Globus pallidus (tissue), 1 donor: ENCODE measurements at places on chromosomes 13 and 19.

- peak; percentile 18 for DNase-seq
Observed at GRCh38 chr13:80945328-80945727, 604.4 kb upstream of the SPRY2 start.

- no peak for DNase-seq
Observed at GRCh38 chr13:33125821-33126570, 109.8 kb downstream of the KL start.

DNA sequence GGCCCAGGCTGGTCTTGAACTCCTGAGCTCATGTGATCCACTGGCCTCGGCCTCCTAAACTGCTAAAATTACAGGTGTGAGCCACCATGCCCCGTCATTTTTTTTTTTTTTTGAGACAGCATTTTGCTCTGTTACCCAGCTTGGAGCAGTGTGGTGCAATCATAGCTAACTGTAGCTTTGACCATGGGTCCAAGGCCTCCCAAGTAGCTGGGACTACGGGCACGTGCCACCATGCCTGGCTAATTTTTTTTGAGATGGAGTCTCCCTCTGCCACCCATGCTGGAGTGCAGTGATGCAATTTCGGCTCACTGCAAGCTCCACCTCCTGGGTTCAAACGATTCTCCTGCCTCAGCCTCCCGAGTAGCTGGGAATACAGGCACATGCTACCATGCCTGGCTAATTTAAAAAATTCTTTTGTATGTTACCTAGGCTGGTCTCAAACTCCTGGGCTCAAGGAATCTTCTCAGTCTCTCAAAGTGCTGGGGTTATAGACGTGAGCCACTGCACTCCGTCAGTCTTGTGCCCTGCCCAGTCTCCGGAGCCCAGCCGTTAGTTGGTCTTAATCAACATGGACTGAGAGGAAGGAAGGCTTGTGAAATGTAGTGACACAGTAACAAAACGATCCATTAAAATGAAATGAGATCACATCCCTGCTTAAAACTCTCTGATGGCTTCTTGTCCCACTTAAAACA is 1.4 kb upstream of the LRG1 start:
- no peak for DNase-seq

- DNase-seq: no peak
Observed at GRCh38 chr13:44680746-44681355, 104.7 kb upstream of the TSC22D1 start.

GRCh38 chr13:99075268-99076191 is 97.7 kb upstream of the DOCK9 start:
- no peak for DNase-seq

- peak; percentile 48 for DNase-seq
Observed at GRCh38 chr19:13154911-13155471, 4.8 kb downstream of the IER2 start.

GRCh38 chr13:23434491-23434890 is 989 bp upstream of the SACS start:
- no peak for DNase-seq

DNA sequence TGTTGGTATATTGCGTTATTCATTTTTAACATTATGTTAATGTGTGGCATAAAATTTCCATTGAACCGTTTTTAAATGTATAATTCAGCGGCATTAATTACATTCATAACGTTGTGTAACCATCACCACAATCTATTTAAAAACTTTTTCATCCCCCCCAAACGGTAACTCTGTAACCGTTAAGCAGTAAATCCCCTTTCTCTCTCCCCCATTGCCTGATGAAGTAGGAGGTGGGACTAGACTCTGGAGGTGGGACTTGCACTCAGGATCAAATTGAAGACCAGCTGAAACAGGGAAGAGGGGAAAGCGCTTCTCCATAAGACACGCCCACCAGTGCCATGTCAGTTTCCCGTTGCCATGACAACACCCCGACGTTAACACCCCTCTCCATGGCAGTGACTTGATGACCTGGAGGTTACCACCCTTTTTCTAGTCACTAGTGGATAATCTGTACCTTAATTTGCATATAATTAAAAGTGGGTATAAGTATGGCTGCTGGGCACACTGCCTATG is 16.8 kb downstream of the CLEC11A start:
- DNase-seq: no peak

GRCh38 chr19:44783545-44783944 is 5.9 kb downstream of the CBLC start:
- no peak for DNase-seq

- no peak for DNase-seq
Observed at GRCh38 chr19:771332-771785, 20.4 kb downstream of the MISP start.

DNA sequence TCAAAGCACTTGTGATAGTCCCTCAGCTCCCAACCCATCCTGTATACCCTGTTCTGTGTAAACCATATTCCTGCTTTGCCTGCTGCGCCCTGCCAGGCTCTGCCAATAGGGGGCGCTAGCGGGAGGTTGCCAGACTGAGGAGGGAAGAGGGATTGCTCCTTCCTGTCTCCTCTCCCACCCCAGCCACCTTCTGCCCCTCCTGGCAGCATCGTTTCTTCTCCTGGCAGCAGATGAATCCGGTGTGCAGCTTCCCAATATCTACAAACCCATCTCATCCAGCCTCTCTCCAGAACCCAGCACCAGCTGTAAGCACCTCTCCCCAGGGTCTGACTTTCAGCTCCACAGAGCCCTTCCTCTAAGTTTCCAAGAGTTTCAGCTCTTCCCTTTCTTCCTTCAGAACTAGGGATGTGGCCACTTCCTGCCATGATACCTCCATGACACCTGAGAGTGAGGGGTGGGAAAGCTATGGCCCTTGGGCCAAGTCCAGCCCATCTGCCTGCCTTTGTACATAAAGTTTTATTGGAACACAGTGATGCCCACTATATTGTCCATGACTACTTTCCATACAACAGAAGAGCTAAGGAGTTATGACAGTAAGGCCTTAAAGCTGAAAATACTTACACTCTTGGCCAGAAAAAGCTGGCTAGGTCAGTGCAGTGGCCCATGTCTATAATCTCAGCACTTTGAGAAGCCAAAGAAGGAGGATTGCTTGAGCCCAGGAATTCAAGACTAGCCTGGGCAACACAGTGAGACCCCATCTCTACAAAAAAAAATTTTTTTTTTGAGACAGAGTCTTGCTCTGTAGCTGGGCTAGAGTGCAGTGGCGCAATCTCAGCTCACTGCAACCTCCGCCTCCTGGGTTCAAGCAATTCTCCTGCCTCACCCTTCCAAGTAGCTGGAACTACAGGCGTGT is 34.5 kb upstream of the ATP1A3 start:
- DNase-seq: no peak

- no peak for DNase-seq
Observed at GRCh38 chr13:24263632-24264031, 45.7 kb upstream of the C1QTNF9 start.

GRCh38 chr13:91291078-91291477 is 56.4 kb upstream of the MIR17HG start:
- DNase-seq: peak; percentile 28

DNA sequence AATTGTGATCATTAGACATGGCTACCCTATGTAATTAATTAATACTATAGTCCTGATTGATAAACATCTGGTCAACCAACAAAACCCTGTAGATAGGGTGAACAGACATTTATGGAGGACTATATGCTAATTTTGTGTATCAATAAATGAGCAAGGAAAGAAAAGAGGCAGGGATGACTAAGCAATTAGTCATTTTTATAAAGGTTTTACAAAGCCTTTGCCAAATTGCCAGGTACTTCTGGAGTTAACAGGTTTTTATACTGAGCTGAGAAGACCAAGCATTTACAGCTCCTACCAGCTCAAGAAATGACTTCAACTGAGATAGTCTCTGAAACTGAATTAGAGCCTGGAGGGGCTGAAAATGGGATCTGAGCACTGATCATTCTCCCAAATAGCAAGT is 186.8 kb upstream of the PRR20A start:
- no peak for DNase-seq

GRCh38 chr13:36973621-36974295 is 25.4 kb downstream of the ALG5 start:
- DNase-seq: no peak

GRCh38 chr19:47419030-47419783 is at the start of gene MEIS3:
TSS of gene MEIS3 (minus strand) at chr19:47419527. CDS start at chr19:47419081, 446 bp downstream.
- DNase-seq: no peak

DNA sequence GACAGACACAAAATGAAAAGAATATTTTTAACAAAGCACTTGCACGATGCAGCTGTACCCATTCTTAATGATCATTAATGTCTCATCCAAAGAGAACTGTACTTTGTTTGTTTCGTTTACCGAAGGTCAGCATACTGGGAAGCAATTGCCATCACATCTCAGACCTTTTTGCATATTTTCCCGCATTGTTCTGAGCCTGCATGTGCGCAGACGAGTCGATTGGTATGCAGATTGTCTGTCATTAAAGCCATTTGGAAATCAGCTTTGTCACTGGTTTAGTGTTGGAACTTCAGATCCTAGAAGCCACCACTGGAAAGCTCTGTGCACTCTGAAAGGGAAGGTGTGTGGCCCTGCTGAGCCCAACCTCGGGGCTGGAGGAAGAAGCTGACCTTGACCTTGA is 15.6 kb downstream of the SPACA7 start:
- DNase-seq: no peak

DNA sequence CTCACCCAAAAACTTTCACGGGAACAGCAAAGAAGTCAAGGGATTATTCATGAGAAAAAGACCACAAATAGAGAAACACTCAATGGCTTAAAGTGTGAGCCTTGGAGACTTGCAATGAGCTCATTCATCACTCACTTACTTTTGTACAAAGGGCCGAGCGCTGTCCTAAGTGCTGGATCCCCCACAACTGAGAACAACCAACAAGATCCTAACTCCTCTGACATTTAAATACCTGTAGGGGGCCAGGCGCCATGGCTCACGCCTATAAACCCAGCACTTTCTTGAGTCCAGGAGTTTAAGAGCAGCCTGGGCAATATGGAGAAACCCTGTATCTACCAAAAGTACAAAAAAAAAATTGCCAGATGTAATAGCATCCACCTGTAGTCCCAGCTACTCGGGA is 29.4 kb upstream of the ZNF507 start:
- DNase-seq: no peak

DNA sequence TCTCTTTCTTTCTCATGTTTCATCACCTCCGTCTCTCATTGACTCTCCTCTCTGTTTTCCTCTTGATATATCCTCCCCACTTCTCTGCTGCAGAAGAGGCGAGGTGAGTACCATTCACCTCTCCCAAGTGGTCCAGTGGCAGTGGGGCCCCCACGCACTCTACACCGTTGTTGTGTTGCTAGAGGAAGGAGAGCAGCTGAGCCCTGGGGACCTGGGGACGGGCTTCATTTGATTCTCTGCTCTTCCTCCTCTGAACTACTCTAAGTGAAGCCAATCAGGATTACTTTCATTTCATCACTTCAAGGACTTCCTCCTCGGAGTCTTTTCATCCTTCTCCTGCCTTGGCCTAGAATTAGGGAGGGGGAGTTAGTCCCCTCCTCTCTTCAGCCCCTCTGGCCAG is 64.6 kb downstream of the CCNE1 start:
- no peak for DNase-seq

GRCh38 chr13:34311251-34311650 is 493.3 kb downstream of the RFC3 start:
- no peak for DNase-seq

GRCh38 chr13:26247608-26248007 is 6.3 kb upstream of the CDK8 start:
- no peak for DNase-seq

- peak; percentile 48 for DNase-seq
Observed at GRCh38 chr19:1825909-1826556, 14.0 kb upstream of the ATP8B3 start.

- DNase-seq: no peak
Observed at GRCh38 chr13:26343816-26344215, 89.9 kb downstream of the CDK8 start.

- DNase-seq: no peak
Observed at GRCh38 chr13:97528518-97528917, 94.5 kb downstream of the RAP2A start.

DNA sequence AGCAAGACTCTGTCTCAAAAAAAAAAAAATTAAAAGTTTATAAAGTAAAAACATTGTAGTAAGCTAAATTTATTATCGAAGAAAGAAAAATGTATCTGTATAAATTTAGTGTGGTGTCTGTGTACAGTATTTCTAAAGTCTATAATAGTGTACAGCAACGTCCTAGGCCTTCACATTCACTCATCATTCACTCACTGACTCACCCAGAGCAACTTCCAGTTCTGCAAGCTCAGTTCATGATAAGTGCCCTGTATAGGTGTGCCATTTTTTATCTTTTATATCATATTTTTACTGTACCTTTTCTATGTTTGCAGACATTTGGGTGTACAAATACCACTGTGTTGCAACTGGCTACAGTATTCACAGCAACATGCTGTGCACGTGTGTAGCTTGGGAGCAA is 118.1 kb downstream of the TNFRSF19 start:
- DNase-seq: no peak

DNA sequence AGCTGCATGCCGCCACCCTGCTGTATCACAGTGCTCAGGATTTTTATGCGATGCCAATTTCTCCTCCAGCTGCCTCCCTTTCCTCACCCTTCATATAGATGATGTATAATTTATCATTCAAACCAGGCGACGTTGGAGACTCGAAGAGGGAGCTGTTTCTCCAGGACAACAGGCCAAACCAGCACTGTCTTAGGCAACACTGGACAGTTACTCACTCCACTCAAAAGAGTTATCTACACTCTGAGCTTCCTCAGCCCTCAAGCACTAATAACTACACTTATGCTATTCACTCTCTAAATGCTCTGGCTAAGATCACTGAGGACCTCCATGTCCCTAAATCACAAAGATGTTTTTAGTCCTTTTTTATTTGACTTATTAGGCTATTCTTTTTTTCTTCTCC is 87.3 kb upstream of the RFC3 start:
- no peak for DNase-seq

GRCh38 chr19:3398900-3399278 is 32.5 kb downstream of the NFIC start:
- DNase-seq: no peak

DNA sequence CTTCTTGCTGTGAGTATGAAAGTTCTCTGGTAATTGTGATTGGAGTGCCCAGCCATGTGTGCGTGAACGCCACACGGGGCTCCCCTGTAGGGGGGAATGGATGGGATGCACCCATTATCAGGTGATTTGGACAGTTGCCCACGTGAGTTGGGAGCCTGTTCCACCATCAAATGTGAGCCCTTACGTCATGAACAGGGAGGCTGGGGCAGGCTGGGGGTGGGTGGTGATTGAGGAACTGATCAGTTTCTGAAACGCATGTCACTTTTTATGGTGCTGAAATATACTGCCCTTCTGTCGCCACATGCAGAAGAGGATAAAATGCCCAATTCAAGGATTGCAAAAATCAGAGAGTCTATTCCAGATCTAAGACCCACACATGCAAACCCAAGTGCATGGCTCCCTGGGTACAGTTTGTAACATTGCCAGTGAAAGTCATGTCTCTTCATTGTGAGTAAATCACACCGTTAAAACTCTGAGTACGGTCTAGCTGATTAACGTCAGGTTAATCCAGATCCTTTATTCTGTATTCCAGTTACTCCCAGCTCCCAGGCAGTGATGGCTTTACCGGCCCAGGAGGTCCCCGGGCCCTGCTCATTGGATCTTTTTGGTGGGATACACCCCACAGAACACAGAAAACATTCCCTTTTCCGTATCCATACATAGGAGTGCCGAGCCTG is 90.2 kb downstream of the RAB20 start:
- DNase-seq: no peak
